ENCODE measurements at places on chromosomes 3 and 15.
A peak's percentile ranks its signal among the peaks of the same experiment; 100 is the strongest.

- no peak for DNase-seq
Measured at GRCh38 chr3:123511726-123512125, 62.8 kb upstream of the ADCY5 start.

DNA sequence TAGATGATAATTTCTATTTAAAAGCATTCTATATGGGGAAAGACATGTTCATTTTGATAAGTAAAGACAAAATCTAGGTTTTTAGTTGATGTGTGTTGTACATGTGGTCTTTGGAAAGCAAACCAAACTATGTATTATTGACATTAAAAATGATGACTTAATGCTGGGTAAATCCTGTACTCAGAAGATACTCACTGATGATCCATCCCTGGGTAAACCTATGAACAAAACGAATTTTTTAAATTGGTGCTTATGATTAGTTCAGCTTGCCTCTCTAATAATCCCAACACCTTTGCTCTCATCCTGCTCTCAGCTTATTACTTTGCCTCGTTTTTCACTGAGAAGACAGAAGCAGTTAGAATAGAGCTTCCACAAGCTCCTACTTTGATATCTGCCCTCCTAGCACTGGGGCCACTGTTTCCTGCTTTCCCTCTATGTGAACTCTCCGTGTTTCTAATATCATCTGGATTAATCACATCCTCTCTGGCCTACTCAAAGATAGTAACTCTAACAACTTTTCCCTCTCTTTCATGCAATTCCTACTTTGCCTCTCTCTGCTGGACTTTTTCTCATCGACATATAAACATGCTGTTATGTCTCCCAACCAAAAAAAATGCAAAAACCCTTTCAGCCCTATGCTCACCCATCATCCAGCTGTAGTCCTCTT lies 29.3 kb downstream of the RARRES1 start:
- DNase-seq, result peak; percentile 92

- no peak for DNase-seq
Measured at GRCh38 chr15:58517252-58517681, 85.5 kb downstream of the LIPC start.

- no peak for DNase-seq
Measured at GRCh38 chr3:122677216-122677615, 3.4 kb upstream of the PARP14 start.

DNA sequence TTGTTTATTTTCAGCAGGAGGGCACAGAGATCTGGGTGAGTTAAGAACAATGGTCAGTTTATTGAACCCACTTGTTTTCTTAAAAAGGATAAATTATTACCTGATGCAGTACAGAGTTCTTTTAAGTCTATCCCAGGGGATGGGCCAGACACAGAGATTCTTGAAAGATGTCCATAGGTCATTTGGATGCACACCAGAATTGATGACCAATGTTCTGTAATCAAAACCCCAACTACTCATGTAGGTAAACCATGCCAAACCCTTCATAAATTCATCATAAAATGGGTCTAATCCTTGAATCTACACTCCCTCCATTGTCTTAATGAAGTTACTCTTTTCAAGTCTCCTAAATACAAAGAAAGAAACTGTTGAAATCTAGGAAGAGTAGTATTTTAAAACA lies 273.0 kb upstream of the COL8A1 start:
- no peak for DNase-seq

DNA sequence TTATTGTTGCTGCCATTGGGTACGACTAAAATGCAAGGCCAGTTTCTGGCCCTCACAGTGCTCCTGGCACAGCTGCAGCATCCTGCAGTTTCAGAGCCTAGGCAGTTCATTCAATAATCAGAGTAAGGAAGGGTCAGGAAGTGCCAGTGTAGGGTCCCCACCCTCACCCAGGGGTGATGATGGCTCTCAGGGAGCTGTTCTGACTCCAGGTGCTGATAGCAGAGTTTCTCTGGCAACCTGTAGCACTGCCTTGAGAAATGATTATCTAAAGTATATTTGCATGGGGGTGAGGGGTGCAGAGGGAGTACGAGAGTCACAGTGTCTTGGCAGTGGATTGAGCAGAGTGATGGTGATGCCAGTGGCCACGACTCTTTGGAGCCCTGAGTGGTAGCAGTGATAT lies 15.5 kb upstream of the IL16 start:
- DNase-seq, result no peak

- DNase-seq, result no peak
Measured at GRCh38 chr3:140748903-140749302, 71.0 kb downstream of the TRIM42 start.

DNA sequence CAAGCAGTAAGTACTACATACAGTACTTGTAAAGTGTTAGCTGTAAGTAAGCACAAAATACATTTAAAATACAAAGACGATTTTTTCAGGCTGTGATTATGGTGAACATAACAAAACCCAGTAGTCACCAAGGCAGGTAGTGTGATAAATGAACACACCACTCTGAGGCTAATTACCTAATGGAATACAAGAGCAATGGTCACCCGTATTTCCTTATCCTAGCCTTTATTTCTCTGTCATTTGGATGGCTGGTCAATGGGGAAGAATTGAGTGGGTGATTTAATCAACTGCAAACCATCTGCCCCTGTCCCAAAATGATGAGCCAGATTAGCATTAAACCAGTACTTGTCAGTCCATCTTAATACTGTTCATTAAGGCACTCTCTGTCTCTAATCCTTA lies 89.2 kb upstream of the CGNL1 start:
- DNase-seq, result no peak

DNA sequence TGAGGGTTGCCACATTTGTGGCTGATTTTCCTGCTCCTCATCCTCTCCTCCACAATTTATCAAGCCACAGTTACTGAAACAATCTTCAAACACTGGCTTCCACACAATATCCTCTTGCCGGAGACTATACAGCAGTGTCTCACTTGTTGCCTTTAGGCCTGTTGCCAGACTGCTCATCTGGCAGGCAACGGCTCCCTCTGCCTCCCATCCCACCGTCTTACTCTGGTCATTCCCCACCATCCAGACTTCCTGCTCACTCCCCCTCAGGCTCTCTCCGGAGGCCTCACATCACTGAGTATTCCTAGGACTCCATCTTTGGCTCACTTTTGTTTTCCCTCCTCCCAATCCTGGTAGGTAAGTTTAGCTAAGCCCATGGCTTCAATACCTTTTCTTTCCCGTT lies 301.9 kb downstream of the IL20RB start:
- DNase-seq, result no peak

DNA sequence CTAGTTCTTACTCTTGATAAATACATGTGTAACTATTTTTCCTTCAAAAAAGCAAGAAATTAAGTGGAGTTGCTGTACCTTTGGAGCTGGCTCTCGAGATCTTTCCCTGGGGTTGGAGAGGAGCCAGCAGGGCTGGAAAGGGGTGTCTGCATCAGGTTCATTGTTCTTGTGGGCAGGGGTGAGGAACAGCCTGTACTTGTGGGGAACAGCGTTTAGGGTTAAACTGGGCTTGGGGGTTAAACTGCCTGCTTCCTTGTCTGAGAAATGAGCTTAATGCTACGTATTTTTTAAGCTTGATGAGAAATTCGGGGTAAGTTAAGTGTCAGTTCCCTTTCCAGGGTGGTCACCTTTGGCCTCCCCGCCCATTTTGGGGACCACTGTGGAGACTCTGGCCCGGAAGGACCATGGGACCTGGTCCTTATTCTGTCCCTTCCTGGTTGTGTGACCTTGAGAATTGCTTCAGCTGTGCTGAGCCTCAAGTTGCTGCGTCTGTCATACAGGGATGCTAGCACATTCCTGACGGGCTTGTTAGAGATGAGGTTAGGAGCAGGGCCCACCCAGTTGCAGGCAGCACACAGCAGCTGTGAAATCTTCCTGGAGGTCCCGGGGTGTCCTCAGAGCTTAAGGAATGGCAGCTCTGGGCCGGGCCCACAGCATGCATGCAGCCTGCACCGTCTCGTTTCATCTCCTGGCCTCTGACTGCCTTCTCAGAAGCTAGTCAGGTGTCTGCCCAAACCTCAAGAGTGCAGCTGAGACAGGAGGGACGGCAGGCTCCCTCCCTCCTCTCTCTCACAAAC lies 11.6 kb downstream of the H1-8 start:
- DNase-seq, result no peak

DNA sequence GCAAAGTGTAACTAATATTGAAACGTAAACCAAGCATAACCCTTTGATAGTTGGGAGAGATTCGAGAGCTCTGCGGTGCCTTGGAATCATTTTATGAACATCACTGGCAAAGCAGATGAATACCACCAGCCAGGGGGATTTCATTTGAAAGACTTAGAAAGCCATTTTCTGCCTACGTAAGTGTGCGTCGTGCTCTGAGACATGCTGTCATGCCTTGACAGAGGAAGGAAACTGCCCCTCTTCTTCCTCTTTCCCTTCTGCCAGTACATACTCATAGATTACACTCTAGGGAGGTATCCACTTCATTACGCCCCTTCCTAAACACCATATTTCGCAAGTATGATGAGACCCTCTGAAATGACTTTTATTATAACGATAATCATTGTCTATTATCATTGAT lies 3.3 kb upstream of the MTHFS start:
- no peak for DNase-seq

DNA sequence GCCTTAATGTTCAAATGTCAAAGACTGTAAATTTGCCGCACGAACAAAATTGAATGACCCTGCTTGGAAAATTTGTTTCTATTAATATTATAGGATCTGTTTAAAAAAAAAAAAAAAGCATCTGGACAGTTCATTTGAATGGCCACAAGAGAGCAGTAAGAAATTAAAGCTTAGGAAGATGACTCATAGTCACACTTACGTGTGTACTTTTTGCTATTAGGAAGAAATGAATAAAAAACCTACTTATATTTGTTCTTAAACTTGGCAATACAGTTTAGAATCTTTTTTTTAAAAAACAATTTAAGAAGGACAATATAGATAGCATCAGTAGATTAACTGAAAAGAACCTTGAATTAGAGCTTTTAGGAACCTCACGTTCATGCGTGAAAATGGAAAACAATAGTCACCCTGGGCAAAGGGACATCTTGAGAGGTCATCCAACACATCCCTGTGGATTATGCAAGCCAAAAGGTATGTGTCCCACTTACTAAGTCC lies 621.8 kb downstream of the MECOM start:
- DNase-seq, result peak; percentile 63

GRCh38 chr3:21256932-21257331 lies 494.1 kb downstream of the ZNF385D start:
- DNase-seq, result no peak

GRCh38 chr15:61835029-61835428 lies 225.2 kb downstream of the VPS13C start:
- no peak for DNase-seq

GRCh38 chr3:179265875-179266274 lies 15.0 kb upstream of the KCNMB3 start:
- no peak for DNase-seq

- DNase-seq, result no peak
Measured at GRCh38 chr3:45992133-45992729, 3.4 kb downstream of the FYCO1 start.

DNA sequence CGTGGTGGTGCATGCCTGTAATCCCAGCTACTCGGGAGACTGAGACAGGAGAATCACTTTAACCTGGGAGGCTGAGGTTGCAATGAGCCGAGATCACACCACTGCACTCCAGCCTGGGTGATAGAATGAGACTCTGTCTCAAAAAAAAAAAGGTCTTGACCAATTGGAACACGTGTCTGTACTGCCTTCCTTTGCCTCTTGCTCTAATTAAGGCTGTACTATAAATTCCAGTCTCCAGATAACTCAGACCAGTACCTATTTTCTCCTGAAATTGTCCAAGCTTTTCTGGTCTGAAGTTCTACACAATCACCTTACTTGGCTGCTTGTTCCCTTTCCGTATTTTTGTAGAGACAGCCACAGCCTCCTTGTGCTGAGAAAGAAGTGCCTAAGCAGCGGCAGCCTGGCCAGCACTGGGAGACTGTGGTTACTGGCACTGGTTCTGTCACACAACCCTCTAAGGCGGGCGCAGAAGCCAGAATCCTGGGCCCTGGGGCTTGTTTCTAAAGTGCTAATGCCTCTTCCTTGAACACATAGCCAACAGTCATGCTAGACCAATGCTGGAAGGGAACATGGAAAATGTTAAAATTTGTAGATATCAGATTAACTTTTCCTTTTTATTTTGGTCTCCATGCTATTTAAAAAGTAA lies 6.2 kb upstream of the CEP70 start:
- DNase-seq, result peak; percentile 70

All from EH (cell line).